ENCODE measurements at places on chromosomes 3 and 15. TPM values are rescaled to one million over a fixed set of nuclear protein-coding genes. Genes with fewer than 3 reads are reported as not detected.

Gene PARP3
- total RNA-seq, result 1.7 TPM

Gene PLSCR2
- total RNA-seq, result not detected

Gene SENP8
- total RNA-seq, result 6.9 TPM

Gene FRMD5
- total RNA-seq, result 29.2 TPM

Gene ITGB5
- total RNA-seq, result 25.6 TPM

Gene C3orf85
- not detected for total RNA-seq

Gene IL16
- total RNA-seq, result 0.62 TPM
